ENCODE measurements at places on chromosomes 16 and 17. TPM values are rescaled to one million over a fixed set of nuclear protein-coding genes. Genes with fewer than 3 reads are reported as not detected.
A peak's percentile ranks its signal among the peaks of the same experiment; 100 is the strongest.

The CSHL1 gene
- total RNA-seq = not detected

The SLC38A8 gene
- not detected for total RNA-seq

The SEZ6L2 gene
- total RNA-seq = 0.38 TPM

The OR2C1 gene
- total RNA-seq = 0.22 TPM

The RAB26 gene
- 1.7 TPM for total RNA-seq

The ASGR1 gene
- 0.14 TPM for total RNA-seq

GRCh38 chr16:54631782-54632181, 298.9 kb upstream of the IRX5 start:
- no peaks in the 10 kb centered on the region for H3K4me1 ChIP-seq
- H3K27ac ChIP-seq = no peak overlapping the region
- H3K36me3 ChIP-seq = no peaks in the 10 kb centered on the region
- no peak for DNase-seq
- H3K4me3 ChIP-seq = no peak overlapping the region

DNA sequence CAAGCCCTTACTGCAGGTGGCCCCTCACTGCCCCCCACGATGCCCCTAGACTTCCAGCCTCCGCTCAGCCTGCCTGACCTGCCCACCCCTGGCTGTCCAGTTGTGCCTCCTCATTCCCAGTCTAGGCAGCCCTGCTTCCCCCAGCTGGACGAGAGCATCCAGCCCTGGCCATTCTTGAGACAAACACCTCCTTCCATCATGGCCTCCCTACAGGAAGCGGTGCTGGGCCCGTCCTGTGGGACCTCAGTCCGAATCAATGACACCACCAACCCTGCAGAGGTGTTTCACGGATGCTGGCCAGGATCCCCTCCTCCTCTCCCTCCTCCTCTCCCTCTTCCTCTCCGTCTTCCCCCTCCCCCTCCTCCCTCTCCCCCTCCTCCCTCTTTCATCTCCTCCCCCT, 28.3 kb downstream of the CCDC40 start:
- H3K4me1 ChIP-seq = peaks cover 15% of the 10 kb centered on the region
- H3K27ac ChIP-seq = peak overlapping the region; percentile 21
- H3K27me3 ChIP-seq = no peaks in the 10 kb centered on the region
- no peaks in the 10 kb centered on the region for H3K36me3 ChIP-seq

DNA sequence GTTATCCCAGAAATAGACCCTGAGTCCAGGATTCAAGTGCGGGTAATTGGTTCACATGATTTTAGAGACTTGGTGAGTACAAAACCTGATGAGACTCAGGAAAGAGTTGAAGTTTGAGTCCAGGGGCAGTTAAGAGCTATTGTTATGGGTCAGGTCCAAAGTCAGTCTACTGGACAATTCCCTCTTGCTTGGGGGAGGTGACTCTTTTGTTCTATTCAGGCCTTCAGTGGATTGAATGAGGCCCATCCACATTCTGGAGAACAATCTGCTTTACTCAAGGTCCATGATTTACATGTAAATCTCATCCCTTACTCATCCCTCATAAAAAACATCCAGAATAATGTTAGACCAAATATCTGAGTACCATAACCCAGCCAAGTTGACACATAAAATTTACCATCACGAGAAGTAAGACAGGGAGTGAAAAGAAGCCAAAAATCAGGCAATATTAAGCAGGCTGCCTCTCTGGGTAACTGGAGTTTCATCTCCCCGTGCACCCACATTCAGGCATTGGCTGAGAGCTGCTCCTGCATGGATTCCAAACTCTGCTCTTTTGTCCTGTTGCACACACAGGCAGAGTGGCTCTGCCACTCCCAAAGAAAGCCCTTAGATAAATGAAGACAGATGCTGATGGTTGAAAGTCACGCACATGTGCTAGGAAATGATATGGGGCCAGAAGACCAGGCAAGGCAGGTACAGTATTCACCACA, 156.0 kb upstream of the SALL1 start:
- no peak overlapping the region for H3K27ac ChIP-seq
- no peak overlapping the region for H3K4me3 ChIP-seq
- H3K36me3 ChIP-seq = no peaks in the 10 kb centered on the region

GRCh38 chr16:14101415-14101814, 30.3 kb downstream of the MRTFB start:
- no peak for DNase-seq
- no peaks in the 10 kb centered on the region for H3K36me3 ChIP-seq
- peaks cover 74% of the 10 kb centered on the region for H3K4me1 ChIP-seq
- H3K27ac ChIP-seq = no peak overlapping the region
- no peaks in the 10 kb centered on the region for H3K27me3 ChIP-seq
- H3K4me3 ChIP-seq = no peak overlapping the region
